Fibroblast of skin of abdomen (primary cell): ENCODE measurements at places on chromosomes 12 and 14.

DNA sequence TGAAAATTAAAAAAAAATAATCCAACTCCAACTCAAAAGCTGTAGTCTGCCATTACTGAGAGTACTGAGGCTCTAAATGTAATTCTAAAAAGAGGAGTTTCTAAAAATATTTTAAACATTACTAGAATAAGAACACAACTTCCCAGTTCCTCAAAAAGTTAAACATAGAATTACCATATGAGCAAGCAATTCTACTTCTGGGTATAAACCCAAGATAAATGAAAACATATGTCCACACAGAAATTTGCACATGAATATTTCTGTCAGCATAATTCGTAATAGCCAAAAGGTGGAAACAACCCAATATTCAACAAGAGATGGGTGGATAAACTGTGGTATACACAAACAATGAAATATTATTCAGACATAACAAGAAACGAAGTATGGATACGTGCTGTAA lies 15.0 kb upstream of the NR2C1 start:
- DNase-seq = peak; percentile 23

DNA sequence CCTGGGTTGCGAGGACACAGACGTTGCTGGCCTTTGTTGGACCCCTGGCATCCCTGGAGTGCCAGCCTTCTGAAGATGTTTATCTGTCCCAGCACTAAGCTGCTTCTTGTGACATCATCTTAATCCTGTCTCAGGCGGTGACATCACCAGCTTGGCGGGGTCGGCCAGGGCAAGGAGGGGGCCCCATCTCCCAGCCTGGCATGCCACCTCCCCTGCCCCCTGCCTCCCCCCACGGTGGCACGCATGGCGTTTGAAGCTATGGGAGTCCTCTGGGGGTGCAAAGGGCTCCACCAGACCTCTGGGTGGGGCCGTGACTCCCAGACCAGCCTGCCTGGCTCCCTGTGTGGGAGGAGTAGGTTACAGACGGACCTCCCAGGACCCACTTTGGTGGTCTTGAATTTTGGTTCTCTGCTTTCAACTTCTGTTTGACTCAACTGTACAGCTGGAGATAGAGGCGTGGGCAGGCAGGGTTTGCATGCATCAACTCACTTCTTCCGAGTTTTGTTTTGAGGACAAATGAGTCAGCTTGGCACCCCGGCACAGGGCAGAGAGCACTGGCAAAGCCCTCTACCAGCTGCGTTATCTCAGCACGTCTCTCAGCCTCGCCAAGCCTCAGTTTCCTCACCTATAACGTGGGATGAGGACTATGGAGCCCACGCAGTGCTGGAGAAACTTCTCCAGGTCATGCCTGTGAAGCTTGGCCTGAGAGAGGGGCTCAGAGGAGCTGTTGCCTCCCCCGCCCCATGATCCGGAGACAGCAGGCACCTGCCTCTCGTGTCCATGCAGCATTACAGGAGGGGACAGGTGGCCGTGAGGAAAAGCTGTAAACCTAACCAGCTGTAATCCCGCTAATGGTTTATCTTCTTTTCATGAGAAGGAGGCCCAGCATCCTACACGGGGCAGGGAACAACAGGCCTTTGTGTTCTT lies 38.8 kb upstream of the EML1 start:
- DNase-seq = no peak

- no peak for DNase-seq
These were observed 1.7 kb upstream of the VASH1 start for GRCh38 chr14:76759589-76759988.

DNA sequence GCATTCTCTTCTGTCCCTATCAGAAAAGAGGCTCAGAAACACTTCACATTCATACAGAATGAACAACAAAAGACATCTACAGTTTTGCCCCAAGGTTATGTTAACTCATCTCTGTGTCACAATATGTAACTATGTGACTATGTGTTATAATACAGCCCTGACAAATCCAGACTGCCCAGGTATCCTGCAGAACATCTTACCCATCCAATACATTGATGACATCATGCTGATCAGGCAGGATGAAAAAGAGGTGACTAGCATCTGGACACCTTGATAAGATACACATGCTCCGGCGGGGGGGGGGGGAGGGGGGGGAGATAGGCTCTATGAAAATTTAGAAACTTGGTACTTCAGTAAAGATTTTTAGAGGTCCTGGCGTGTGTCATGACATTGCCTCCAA lies 8.3 kb upstream of the GNS start:
- DNase-seq = no peak

DNA sequence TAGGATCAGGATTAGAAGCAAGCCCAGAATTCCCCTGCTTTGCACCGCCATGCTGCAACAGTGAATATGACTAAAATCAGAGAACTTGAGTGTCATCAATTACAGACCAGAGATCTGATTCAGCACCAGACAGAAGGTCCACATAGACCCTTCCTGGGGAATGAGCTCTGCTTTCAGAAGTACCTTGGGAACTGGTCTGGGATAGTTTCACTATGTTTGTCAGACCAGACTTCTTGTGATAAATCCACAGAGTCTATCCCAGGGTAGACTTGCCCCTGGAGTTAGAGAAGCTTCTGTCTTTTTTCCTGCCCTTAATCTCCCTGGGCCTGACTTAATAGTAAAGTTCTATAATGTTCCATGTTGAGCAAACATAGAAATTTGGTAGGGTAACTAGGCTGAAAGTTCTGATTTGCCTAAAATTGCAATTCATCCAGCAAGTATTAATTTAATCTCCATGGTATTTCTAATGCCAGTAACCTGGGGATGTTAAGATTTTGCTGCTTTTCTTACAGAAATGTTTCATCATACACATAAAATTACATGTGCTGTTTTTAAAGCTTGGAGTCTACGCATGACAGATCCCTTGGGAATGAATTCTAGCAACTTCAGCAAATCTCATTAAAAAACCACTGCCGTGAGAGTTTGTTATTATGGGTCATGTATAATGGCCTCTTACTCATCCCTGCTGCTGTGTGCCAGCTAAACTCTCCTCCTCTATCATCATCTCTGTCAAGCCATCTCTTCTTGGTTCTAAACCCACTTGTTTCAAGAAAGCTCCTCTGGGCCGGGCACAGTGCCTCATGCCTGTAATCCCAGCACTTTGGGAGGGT lies 61.3 kb upstream of the METAP2 start:
- peak; percentile 99 for DNase-seq

DNA sequence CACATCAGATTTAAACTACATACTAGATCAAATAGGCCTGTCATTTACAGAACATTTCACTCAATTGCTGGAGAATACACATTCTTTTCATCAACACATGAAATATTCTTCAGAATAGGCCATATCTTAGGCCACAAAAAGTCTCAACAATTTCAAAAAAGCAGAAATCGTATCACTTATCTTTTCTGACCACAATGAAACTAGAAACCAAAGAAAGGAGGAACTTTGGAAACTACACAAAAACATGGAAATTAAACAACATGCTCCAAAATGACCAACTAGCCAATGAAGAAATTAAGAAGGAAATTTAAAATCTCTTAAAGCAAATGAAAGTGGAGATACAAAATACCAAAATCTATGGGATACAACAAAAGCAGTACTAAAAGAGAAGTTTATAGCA lies 35.1 kb downstream of the PARP11 start:
- DNase-seq = no peak

DNA sequence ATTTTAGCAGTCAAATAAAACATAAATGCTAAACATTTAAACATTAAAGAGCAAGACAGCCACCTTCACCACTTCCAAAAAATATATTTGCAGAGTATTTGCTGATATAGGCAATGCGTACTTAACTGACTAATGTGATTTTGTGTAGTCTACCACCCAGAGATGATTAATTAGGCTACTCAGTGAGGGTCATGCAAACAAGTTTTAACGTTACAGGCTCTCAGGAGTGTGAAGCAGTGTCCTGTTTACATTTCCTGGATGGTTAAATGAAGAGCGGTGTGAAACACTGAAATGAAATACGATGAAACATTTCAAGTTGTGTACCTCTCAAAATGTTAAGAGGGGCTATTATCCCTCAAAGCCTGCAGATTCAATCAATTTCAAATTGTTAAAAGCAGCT lies 165.8 kb upstream of the LRIG3 start:
- no peak for DNase-seq

DNA sequence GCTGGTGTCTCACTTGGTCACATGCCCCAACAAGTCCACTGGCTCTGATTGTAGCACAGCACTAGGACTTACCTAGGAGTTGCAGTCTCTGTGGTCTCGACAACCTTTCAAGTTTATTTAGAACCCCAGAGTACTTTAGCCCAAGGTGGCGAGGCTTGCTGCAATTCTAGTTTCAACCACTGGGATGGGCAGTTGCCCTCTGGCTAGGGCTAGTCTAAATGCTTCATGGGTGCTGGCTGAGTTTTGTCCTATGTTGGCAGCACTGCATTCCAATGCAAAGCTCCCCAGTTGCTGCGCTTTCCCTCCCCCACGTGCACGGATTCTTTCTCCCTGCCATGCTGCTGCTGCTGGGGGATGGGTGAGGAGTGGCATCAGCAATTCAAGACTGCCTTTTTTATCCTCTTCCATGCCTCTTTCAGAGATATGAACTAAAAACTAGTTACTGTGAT lies 207.9 kb downstream of the SYNE2 start:
- peak; percentile 8 for DNase-seq

DNA sequence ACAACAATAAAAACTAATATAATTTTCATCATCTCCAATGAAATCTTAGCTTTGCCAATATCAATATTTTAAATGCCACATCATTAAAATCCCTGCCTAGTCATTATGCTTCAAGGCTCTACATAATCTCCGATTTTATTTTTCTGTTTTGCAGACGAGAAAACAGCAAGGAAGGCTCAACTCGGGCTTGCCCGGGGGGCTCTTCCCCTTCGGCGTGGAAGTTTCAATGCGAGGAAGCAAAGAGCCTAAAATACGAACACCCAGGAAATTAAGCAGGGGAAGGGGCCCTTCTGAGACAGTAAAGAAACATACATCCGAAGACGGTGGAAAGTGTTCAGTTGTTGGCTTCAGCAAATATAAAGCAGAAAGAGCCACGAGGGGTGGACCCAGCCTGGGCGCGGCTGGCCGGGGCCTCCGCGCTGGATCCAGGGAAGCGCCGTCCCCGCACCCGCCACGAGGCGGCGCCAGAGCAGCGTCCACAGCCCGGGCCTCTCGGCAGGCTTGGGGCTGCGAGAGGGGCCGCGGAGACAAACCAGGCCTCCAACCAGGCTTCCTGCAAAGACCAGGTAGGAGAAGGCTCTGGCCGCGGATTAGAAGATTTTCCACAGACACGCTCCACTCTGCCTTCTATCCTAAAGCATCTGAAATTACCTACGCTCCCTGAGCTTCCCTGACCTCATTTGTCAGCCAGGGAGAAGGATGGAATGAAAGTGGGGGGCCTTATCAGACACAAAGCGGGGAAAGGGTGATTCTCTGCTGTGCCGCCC lies 77.2 kb downstream of the SERPINA3 start:
- peak; percentile 47 for DNase-seq

DNA sequence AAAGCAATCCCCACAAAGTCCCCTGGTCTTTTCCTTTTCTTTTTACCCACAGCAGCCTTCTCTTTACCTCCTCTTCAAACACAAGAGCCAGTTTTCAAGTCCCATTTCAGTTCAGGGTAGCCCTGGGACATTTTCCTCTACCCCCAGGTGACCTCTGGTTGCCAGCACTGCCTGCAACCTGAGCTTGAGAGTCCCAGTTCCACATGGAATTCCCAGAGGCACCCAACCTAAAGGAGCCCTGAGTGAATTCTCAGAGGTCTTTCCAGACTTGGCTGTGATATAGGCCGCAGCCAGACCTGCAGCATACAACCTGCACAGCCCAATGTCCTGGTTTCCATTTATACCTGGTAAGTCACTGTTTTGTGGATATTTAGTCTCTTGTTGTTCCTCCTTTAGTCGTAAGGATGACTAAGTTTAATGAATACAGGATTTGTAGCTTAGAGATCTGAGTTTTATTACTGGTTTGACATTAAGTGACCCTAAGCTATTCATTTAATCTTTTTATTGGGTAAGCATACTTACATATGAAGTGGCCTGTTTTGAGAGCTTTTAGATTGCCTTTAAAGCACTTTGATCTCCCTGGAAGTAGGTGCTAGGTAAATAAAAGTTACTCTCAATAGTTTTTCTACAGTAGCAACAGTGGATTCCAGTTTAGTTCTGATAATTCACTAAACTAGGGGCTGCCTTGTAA lies 159.8 kb downstream of the TGFB3 start:
- DNase-seq = no peak

- DNase-seq = no peak
These were observed 243.6 kb downstream of the TMTC2 start for GRCh38 chr12:82930301-82930700.

DNA sequence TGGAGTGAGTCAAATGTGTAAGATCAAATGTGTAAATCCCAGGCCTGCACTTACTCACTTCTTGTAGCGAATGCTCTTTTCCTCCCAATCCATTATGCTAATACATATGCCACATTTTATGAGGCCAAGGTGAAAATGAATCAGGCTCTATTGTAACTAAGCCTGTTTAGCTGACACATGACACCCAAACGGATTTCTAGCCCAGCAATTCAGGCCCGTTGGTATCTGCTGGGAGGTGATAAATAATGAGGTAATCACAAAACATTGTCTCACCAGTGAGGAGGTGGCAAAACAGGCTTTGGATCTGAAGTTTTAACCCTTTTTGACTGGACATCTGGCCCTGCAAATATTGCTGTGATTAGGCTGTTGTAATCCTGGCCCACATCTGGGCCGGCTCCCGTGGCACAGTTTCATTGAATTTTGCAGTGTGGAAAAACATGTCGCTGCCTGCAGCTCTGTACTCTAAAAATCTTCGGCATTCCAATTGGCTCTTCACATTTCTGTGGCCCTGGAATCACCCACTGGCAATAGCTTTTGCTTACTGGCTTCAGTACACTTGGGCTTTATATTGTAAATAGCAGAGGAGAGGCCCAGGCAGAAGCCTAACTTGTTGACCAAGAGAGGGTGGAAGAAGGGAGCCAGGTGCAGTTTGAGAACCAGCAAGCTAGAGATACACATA lies 106.1 kb downstream of the PAX9 start:
- no peak for DNase-seq

- no peak for DNase-seq
These were observed 11.8 kb downstream of the SLC39A5 start for GRCh38 chr12:56241424-56242303.

DNA sequence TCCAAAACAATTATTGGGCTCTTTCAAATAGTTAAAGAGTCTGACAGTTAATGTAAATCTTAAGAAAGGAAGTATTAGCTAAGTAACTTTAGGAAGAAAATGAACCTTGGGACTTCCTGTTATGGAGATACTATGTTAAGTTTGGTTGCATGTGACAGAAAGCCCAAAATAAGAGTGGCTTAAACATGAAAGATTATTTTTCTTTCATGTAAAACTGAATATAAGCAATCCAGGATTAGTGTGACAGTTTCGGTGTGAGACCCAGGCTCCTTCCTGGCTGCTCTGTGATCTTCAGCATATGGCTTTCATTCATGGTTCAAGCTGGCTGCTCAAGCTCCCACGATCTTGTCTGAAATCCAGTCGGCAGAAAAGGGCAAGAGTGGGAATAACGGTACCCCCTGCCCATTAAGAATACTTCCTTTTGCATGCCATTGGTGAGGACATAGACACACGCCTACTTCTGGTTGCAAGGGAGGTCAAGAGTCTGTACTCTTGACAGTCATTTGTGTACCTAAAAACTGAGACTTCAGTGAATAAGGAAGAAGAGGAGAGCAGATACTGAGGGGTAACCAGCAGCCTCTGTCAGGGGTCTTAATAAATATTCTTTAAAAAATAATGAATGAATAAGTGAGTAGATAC lies 2.2 kb upstream of the RPAP3 start:
- DNase-seq = no peak

- DNase-seq = no peak
These were observed 61.8 kb downstream of the GLT1D1 start for GRCh38 chr12:128914908-128915563.

- peak; percentile 8 for DNase-seq
These were observed 58.8 kb upstream of the GPR68 start for GRCh38 chr14:91303091-91303923.

GRCh38 chr14:88931321-88932110 lies 107.1 kb downstream of the TTC8 start:
- DNase-seq = no peak
